ENCODE measurements at places on chromosomes 1 and 21.

DNA sequence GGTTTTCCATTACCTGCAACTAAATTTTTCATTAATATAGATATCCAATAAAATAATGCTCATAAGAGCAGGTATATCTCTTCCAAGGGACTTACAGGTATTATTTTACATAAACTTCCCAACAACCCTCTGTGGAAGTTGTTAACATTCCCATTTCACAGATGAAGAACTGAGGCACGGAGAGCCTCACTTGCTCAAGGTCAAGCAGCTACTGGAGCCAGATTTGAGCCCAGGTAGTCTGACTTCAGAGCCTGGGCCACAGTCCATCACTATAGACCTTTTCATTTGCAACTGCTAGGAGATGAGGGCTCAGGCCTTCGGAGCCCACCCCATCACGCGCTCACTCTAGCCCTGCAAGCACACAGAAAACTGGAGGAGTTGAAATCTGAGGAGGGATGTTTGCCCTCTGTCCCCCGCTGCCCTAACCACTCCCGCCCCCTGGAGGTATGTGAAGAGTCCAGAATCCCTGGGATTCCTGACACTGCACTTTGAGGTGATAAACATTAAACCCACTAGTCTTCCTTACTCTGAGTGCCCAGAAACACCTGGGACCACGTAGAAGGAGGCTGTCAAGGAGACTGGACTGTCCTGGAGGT, 11.7 kb upstream of the ALPL start:
- DNase-seq = no peak

DNA sequence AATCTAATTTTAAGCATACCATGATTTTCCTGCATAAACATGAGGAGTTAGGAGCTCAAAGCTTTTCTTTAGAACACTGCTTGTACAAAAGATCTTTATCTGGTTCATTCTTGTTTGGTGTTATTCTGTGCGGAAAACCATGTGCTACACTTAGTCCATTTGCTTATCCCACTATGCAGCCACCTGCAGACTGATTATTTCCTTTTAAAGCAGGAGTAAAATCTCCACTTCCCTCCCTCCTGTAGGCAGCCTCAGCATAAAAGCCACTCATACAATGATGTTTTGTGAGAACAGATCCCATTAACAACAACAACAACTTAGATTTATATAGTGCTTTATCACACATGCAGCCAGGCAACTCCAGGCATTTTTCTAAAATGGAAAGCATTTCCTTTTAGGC, 355.3 kb upstream of the NEGR1 start:
- no peak for DNase-seq

GRCh38 chr1:2574350-2574749, 12.2 kb upstream of the PRXL2B start:
- no peak for DNase-seq

DNA sequence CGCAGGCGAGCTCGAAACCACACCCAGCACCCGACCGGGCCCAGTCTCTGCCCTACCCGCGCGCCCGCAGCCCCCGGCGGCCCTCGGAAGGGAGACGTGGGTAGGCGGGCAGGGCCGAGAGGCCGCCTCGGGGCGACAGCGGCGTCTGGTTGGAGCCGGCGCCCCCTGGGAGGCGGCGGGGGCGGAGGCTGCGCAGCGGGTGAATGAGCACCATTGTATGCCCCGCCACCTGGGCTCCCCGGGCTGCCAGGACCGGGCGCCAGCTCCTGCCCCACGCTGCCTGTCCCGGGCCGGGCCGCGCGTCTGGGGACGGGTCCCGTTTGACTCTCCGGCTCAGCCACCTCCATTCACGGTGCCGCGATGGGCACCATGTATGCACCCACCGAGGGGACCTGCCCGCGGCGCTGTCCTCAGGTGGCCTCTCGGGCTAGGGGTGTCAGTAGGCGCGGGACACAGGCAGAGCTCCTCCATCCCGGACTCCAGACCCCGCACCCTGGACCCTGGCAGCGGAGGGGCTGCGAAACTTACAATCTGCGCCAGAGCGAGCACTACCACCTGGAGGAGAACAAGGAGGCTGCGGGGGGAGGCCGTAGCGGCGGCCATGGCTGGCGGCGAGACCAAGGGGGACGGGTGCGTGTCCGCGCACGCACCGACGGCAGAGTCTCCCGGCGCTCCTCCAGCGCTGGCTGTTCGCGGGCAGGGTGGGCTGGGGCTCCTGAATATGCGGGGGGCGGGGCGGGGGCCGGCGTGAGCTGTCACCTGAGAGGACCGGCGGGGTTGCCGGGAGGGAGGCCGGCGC, at the start of gene COL9A2:
Gene COL9A2, minus strand, starts transcription at position 692 of the 799 bp plus-strand sequence. Its CDS starts 89 bp downstream, at position 603.
- no peak for DNase-seq

DNA sequence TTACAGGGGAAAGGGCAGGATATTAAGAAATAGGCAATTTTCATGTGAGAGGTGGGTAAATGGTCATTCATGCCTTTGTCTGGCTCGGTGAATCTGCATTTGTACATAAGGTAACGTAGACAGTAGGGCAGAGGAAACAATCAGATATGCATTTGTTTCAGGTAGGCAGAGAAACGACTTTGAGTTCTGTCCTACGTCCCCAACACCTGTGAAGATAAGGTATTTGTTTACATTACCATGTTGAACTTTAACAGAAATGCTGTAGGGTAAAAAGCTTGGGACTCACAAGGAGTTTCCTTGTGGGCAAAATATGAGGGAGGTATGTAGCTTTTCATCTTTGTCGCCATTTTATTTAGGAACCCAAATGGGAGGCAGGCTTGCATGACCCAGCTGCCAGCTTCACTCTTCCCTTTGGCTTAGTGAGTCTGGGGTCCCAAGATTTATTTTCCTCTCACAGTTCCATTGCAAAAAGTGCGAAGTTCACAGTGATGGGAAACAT, 31.4 kb downstream of the B3GALT5 start:
- DNase-seq = no peak

GRCh38 chr1:228352677-228353481, 53.8 kb downstream of the TRIM11 start:
- DNase-seq = no peak
